ENCODE measurements at places on chromosomes 2 and 18.
A peak's percentile ranks its signal among the peaks of the same experiment; 100 is the strongest.

DNA sequence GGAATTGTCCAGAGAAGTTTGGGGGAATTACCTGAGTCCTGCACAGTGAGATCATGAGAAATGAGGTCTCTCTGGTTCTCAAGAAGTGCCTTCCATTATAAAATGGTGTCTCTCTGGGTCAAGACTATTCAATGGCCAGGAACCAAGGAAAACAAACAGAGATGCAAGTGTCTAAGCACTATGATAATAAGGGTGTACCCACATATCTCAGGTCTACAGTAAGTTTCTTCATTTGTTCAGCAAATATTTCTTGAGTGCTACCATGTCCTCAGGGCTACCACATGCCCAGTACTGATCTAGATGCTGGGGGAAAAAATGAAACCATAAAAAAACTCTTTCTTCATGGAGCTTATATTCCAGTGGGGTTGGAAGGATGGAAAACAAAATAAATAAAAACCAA is 170.0 kb downstream of the ACKR3 start:
- no peak for DNase-seq

DNA sequence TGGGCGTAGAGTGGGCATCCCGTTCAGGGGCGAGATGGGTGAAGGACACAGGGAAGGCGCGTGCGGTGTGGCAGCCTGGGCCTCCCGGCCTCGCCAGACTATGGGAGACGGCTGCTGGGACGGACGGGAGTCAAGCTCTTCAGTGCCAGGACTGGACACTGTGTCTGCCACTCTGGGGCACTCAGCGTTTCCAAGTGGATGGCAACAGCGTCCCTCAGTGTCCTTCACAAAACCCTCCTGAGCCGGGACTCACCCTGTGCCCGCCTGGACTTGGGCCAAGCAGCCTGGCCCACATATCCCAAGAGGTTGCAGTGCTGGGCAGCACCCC is 16.3 kb upstream of the BOK start:
- DNase-seq, result no peak

GRCh38 chr2:49973917-49974368 is 819.6 kb upstream of the FSHR start:
- peak; percentile 93 for DNase-seq

GRCh38 chr2:9741110-9741509 is 102.2 kb upstream of the TAF1B start:
- no peak for DNase-seq

DNA sequence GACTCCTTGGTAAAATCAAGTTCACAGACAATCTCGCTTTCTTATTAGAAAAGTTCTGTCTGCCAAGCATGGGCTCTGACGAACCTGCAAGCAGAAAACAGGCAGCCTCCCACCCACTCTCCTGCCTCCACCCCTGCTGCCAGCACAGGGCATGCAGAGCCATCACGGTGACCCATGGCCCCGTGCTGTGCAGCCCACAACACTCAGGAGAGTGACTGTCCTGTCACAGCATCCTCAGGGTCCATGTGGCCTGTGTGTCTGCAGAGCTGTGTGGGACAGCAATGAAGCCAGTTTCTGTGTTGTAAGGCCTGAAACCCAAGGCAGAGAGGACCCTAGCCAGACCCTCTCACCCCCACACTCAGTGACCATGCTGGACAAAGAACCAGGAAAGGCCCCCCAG is 46.2 kb downstream of the TFCP2L1 start:
- DNase-seq, result no peak

- DNase-seq, result no peak
Observed at GRCh38 chr2:188598551-188598950, 306.9 kb downstream of the GULP1 start.

DNA sequence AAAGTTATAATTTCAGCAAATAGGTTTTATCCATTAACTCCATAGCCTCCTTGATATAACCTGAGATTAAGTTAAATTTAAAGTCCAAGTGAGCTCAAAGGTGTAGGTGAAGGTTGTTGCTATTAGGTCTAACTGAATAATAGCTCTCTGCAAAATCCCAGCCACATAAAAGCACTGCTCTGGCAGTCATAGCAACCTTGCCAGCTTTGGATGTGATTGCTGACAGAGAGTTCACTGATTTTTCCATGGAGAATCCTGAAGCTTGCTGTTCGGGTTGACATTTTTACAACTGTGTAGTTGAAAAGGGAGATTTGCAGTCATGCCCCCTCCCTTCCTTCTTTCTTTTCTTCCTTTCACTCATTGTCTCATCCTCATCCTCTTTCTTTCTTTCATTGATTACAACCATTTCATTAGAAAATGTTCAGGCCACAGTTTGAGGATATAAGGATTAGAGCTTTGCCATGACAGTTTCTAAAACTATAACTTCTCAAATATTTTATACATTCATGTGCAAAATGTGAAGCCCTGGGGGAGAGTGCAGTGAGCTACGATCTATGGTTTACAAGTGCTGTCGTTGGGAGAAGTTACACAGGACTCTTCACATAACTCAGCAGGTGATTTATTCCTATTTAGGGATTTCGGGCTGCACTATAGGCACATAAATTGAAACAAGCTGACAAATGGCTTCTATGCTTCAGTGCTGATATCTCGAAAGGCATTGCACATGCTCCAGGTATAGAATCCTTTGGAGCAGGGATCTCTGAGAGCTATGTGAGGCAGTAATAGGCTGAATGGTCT is 193.8 kb downstream of the LRRTM4 start:
- DNase-seq, result no peak

- no peak for DNase-seq
Observed at GRCh38 chr2:122516775-122517174, 761.3 kb downstream of the TSN start.

DNA sequence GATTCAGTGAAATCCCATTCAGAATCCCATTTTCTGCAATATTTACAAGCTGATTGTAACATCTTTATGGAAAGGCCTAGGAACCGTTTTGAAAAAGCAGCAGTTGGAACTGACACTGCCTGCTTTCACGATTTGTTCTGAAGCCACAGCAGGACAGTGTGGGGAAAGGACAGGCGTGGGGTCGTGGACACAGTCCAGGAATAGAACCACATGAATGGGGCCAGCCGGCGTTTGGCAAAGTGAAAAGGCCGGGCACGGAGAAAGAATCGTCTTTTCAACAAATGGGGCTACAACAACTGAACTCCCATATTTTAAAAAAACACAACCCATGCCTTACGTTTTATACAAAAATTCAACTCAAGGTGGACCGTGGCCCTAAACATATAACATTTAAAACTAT is 69.8 kb downstream of the SLC66A2 start:
- DNase-seq, result no peak

- no peak for DNase-seq
Observed at GRCh38 chr2:217394510-217395351, 534.9 kb upstream of the TNP1 start.

DNA sequence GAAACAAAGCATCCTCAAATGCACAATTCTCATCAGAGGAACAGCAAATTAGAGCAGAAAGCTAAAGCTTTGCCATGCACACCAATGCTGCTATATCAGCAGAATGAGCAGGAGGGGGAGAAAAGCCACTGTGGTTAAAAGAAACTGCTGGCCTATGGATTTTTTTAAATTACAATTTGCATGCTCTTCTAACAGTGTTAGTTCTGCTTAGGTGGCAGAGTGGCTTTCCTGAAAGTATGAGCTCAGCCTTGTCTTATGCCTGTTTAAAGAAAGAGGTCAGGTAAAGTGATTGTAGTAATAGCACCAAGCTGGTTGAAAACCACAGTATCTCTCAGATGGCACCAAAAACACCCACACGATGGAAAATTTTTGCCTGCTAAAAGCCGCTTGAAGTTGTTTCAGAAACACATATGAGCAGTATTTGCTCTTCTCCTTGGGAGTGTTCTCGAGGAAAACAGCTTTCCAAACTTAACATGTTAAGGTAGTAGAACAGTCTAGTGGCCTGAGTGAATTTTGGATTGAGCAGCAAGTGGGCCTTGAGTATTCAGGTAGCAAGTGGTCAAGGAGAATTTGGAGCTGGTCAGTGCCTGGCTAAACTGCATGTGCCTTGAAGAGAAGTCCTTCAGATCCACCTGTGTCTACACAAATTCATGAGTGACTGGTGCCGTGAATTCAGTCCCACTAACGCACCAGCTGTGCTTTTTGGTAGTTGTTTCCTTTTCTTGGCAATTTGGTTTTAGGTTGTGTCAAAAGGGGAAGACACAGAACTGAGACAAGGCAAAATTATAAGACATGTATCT is 19.6 kb upstream of the NDUFV2 start:
- DNase-seq, result no peak

GRCh38 chr2:88810017-88810416 is 118.5 kb downstream of the RPIA start:
- no peak for DNase-seq

DNA sequence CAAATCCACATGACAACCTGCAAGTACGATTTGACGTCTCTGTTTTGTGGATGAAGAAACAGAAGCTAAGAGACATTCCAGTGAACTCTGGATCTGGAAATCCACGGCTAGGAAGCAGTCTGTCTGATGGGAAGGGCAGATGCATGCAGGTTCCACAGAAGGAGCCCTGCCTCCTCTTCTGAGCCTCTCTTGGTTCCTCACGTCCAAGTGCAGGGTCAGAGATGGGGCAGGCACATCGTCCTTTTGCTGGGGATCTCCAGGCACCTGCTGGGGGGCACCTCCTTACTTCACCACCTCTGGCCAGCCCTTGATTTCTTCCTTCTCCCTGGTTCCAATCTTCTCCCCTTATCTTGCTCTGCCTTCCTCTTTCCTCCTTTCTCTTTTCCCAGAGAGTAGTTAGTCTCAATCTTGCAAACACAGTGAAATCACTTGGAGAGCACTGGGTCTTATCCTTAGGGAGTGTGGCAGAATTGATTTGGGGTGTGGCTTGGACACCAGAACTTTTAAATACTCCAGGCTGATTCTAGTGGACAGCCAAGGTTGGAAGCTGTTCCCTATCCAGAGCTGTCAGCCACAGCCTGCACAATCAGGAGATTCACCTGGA is 137.8 kb downstream of the BCL2 start:
- no peak for DNase-seq

- no peak for DNase-seq
Observed at GRCh38 chr2:149899390-149899789, 311.8 kb upstream of the MMADHC start.

DNA sequence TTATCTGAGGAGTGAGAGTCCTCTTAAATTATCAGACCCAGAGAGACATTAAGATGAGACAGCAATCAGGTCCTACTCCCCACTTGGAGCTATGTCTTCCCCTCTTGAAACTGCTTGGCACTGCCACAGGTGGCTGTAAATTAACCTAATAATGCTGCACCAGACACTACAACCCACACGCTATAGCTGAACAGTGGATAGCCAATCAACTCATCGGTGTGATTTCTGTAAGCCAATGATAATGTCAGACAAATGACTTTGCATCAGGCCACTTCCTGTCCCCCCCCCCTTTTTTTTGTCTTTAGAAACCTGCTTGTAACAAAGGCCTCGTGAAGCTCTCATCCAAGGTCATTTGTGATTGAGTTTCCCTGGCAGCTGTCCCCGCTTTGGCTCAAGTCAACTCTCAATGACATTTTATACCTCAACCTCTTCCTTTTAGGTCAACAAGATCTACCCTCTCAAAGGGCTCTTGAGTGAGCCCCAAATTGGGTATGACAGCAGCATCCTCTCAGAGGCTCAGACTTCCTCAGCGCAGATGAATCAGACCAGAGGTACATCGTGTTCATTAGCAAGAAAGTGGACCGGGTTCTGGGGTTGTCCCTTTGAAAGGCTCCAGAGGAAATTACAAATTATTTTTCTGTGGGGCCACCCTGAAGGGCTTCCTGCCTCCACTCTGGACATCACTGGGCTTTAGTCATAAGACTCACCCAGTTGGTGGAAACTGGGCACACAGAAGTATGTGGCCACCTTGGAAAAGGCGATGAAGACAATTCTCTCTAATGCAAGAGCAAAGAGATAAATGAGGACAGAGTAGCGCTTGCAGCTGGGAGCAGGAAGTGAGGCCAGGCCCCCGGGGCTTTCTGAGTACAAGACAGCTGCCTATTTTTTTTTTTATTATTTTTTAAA is 73.6 kb downstream of the COPS8 start:
- no peak for DNase-seq

DNA sequence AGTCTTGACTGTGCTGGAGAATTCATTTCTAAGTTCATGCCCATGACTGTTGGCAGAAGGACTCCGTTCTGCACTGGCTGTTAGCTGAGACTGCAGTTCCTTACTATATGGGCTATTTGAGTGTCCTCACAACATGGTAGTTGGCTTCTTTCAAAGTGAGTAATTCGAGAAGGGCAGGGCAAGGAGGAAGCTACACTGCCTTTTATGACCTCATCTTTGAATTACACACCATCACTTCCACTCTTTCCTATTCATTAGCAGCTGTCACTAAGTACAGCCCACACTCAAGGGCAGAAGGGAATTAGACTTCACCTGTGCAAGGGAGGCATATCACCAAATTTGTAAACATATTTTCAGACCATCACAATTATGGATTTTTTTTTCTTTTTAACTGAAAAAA is 55.9 kb upstream of the EPAS1 start:
- no peak for DNase-seq

GRCh38 chr18:5419601-5420000 is 124.1 kb upstream of the ZBTB14 start:
- DNase-seq, result no peak

DNA sequence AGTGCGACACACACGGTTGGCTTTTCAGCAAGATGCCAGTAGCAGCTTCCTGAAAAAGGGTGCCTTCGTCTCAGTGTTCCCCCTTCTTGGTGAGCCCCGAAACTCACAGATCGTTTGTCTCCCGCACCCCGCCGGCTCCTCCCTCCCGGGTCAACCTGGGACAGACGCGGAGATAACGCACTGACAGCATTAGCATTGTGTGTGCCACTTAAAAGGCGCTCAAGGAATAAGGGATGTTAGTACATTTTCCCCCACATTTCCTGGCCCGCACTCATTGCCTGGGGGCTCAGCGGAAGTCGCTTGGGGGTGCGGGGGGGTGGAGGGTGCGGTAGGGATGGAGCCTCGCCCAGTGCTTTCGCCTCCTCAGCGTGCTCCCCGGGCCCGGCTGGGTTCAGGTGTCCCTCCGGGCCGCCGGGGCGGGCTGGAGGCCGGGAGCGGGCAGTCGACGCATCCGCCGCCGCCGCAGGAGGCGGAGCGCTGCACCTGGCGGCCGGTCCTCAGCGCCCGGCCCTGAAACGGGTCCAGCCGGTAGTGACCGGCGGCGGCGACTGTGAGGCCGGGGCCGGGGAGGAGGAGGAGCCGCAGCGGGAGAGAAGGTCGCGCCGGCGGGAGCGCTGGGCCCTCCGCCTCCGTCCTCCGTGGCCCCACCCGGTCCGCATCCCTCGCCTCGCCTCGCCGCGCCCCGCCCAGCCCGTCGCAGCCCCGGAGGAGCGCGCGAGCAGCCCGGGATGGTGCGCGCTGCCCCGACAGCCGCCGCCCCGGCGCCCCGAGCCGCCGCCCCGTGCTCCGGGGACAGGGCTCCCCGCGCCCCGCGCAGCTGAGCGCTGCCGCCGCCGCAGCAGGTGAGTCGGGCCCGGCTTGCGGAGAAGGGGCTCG is at the start of gene MFSD6:
TSS of gene MFSD6 (plus strand) at position 694 of the 876 bp plus-strand sequence. CDS start 27,675 bp downstream, outside the sequence.
- DNase-seq, result peak; percentile 68

DNA sequence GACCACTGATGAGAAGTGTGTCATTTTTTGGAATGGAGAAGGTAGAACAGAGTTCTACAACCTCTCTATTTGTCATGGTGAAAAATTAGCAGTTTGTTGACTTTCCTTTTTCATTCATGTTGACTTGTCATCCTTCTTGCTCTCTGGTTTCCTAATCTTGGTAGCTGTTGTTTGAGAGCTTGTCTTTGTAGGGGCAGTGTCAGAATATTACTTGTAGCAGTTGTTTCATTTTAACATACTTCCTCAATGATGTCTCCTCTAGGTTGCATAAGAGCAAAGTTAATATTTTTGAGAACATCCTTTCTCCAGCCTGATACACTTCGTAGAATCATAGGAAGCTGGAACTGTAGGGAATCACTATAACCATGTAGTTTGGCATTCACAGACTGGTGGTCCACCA is 368.2 kb upstream of the FANCL start:
- no peak for DNase-seq

GRCh38 chr18:35998967-35999366 is 26.5 kb downstream of the RMP24 start:
- no peak for DNase-seq

All from C1 segment of cervical spinal cord (tissue), 14 donors.